C1 segment of cervical spinal cord (tissue), 14 donors: ENCODE measurements at places on chromosomes 13 and 19.
A peak's percentile ranks its signal among the peaks of the same experiment; 100 is the strongest.

- DNase-seq, result no peak
Measured at GRCh38 chr13:73981595-73981994, 152.6 kb downstream of the KLF12 start.

GRCh38 chr13:44197791-44198770 is 175.5 kb upstream of the SERP2 start:
- no peak for DNase-seq

DNA sequence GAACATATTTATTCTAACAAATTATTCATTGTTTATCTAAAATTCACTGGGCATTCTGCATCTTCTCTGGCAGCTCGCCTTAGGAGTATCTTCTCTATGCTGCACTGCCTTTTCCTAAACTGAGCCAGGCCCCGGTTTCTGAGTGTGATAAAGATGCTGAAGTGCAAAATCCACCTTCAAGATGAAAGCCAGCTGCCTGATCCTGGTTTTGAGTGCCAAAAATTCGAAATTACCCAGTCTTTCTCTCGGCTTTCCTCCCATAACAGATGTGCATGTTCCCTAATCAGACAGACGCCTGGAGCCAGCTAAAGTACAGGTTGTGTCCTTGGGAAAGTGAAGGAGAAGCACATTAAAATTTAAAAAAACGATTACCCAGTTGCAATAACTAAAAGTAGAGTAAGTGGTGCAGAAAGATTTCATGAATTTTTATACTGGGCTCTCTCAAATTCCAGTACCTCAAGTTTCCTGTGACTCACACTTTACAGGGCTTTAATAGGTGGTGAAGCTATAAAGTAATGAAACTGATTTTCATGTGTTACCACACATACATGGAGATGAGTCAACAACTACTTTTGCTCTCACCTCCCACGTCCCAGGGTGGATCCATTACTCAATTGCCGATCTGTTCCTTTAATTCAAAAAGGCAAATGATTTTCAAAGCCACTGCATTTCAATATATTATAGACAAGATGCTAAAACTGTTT is 65.0 kb upstream of the GTF2F2 start:
- no peak for DNase-seq

- DNase-seq, result no peak
Measured at GRCh38 chr13:37492741-37493514, 105.6 kb downstream of the POSTN start.

- DNase-seq, result no peak
Measured at GRCh38 chr13:26026211-26026610, 25.6 kb downstream of the SHISA2 start.

- no peak for DNase-seq
Measured at GRCh38 chr19:6198896-6199239, 63.4 kb downstream of the ACSBG2 start.

- DNase-seq, result no peak
Measured at GRCh38 chr19:42125536-42125935, 6.7 kb downstream of the POU2F2 start.

DNA sequence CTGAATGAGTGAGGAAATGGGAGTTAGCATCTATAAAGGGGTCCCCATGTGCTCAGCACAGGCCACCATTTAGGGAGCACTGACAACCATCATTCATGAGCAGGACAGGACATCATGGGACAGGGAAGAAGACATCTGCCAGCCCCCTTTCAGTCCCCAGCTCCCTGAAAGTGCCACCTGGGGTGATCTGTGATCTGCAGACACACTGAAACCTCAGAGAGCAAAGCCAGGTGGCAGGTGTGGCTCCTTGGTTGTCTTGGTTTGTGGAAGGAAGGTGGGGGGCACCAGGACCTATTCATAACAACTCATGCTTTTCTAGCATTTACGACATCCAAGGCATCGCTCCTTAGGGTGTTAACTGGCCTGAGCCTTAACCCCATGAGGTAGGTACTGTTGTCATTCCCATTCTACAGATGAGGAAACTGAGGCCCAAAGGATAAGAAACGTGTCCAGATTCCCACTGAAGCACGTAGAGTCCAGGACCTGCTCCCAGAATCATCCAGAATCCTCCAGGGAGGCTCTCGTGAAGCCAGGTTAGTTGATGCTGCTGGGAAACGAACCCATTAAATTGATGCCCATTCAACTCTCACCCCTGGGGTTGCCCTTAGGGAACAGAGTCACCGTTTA is 5.8 kb downstream of the KDELR1 start:
- no peak for DNase-seq

DNA sequence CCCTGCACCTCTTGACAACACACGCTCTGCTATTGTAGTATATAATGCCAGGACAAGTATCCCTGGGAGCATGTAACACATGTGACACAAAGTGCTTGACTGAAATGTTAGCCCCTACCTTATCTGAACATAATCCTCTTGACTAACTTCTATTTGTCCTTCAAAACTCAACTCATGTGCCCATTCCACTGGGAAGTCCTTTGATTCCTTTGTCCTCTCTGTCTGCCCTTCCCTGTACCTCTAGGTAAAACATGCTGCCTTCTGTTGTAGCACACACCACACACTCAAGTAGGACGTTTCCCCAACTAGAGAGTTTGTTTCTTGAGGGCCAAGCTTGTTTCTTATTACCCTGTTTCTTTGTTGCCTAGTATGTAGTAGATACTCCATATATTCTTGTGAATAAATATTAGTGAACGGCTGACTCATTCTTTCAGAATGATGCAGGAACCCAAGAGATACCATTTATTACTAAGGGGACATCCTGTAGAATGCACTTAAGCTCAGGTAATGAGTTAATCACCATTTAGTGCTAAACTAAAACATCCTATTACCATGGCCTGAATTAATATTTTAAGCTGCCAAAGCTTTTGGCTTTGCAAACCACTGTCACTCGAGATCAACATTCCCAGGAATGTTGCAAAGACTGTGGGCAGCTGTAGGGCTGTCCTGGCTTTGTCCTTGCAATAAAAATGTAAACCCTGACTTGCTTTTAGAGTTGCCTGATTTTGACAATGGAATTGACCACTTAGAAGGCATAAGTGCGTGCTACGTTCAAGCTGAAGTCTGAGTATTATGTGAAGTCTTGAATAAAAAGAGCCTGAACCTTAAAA is 313.4 kb downstream of the COG6 start:
- DNase-seq, result no peak

GRCh38 chr13:44660050-44660449 is 83.9 kb upstream of the TSC22D1 start:
- DNase-seq, result no peak

DNA sequence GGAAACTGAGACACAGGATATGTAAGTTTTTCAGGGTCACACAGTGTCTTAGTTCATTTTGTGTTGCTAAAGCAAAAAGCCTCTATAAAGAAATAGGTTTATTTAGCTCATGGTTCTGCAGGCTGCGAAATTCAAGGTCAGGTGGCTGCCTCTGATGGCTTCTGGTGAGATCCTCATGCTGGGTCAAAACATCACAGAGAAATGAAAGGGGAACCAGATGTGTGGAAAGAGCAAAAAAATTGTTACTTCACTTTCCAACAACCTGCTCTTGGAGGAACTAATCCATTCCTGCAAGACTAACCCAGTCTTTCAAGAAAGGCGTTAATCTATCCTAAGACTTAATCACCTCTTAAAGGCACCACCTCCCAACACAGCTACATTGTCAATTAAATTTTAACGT is 64.2 kb upstream of the UBL3 start:
- no peak for DNase-seq

DNA sequence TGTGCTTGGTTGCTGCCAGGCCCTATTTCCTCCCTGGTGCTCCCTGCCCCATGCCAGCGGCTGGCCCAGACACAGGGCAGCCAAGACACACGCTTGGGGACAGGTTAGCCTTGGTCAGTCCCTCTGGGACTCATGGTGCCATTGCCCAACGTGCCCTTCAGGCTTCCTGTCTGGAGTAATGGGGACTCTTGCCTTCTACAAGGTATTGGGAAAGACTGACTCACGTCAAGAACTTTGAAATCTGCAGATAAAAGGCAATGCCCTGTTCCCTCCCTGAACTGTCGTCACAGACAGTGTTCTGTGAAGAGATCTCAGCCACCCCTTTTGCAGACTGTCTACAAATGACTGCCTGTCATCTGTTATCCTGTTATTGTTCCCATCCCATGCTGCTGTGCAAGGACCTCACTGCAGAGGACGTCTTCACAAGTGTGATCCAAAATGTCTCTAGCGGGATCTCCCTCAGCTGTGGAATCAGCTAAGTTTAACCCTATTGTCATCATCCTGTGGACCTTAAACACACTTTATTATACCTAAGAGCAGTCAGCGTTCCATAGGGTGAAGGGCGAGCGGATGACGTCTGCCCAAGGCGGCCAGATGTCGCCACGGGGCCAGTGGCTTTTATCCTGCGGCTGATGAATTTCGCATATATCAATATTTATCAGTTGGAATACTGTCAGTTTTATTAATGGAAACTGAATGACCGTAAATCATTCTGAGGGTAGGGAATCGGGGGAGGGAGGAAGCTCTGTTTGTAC is 59.0 kb downstream of the GSX1 start:
- no peak for DNase-seq

GRCh38 chr19:48598996-48599700 is 7.4 kb upstream of the SPACA4 start:
- no peak for DNase-seq

DNA sequence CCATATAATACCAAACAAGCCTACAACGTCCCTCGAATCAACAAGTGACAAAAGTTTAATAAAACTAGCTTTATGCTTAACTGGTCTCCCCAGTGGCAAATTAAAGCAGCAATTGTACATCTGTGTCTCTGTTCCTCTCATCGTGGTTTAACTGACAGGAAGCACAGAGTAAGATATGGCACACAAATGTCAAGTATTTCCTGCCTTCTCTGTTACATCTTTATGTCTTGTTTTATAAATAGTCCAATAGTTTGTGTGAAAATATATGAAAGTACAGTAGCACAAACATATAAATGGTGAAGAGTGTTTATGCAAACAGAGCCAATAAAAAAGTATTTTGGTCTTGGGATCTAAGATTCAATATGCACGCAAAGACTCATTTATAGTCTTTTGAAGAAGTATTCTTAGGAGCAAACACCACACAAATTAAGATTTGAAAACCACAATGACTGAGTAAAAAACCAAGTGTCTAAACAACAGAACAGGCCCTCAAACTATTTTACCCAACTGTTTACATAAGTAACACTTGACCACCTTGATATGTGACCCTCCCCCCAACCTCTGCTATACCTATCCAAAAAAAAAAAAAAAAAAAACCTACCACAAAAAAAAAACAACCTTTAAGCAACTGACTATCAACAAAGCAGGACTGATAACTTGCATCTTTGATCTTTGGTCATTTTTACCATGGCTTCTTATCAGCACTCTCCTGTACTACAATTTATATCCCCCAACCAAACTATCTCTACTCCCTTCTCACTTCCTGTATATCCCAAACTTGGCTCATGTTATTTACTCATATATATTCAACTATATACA is 14.0 kb downstream of the ELF1 start:
- no peak for DNase-seq

DNA sequence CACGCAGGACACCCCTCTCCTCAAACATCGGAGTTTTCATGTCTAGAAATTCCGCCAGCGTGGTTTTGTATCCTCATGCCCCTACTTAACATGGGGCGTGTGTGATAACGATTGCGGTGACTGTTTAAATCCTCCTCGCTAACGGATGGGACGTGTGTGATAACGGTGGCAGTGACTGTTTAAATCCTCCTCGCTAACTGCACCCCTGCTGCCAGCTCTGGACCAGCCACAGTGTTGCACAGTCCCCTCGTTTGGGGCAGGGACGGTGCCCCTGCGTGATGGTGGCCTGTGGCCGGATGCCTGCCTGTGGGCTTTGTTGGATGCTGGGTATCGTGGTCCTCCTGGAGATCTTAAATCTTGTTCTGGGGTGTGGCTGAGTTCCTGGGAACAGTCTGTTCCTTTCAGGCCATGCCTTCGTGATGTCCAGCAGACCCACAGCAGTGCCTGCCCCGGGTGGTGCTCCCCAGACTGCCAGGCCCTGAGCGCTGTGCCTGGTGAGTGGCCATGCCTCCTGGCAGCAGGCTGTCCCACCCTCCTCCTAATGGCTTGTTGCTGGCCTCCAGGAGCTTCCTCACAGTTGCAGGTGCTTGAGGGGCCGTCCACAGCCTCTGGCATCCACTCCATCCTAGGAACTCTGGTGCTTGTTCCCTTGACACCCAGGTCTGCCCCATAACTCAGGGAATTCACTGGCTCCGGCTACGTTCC is 122.5 kb upstream of the MCF2L start:
- DNase-seq, result no peak

GRCh38 chr13:90618133-90618532 is 729.4 kb upstream of the MIR17HG start:
- no peak for DNase-seq

GRCh38 chr19:2509096-2509495 is 33.2 kb downstream of the GADD45B start:
- no peak for DNase-seq

DNA sequence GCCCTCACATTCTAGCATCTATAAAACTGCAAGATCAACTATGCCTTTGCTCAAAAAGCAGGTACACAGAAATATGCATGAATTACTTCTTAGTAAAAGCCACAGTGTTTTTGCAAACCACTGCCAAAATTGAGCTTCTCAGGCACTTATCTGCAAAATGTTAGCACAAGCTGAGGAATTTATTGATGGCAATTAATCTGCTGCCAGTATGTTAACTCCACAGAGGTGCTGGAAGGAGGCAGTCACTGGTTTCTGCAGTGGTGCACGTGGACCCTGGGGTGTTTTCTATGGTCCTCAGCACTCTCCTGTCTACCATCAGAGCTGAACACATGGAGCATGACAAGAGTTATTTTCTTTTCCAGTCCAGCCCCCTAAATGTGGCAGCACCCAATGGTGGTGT is 44.2 kb downstream of the CLDN10 start:
- no peak for DNase-seq

GRCh38 chr13:38606699-38607535 is 80.0 kb upstream of the FREM2 start:
- DNase-seq, result no peak

DNA sequence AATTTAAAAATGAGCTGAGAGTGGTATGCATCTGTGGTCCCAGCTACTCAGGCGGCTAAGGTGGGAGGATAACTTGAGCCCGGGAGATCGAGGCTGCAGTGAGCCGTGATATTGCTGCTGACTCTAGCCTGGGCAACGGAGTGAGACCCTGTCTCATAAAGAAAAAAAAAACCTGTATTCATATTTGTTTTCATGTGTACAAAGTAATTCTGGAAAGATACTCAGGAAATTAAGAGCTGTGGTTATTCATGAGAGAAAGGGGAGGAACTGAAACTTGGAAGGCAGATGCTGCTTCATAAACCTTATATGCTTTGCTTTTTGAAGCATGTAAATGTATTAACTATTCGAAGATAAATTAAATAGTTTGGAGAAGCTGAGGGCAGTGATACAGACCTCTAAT is 8.8 kb upstream of the RLN3 start:
- no peak for DNase-seq

GRCh38 chr19:43639519-43640423 is at the start of gene CADM4:
CADM4 (minus strand) TSS chr19:43639850; CDS start chr19:43639790, 60 bp downstream.
- DNase-seq, result peak; percentile 67

DNA sequence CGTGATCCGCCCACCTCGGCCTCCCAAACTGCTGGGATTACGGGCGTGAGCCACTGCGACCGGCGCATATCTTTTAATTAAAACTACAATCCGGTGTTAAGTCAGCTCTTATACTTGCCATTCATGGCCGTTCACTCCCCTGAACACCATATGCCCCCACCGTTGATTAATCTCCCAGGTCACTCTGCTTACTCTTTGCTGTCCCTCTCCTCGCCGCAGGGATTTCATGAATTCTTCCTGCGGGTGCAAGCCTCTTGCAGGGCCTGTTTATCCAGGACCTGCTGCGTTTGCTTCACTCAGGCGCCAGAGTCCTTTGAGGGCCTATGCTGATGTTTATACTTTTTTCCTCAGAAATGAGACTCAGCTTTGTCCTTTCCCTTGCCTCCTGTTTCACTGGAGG is 996 bp downstream of the ERVV-2 start:
- no peak for DNase-seq
